Muscle of arm (tissue), 14 donors: ENCODE measurements at places on chromosomes 6 and 20.
A peak's percentile ranks its signal among the peaks of the same experiment; 100 is the strongest.

GRCh38 chr6:160305926-160306713 is 42.1 kb upstream of the SLC22A3 start:
- DNase-seq = no peak

DNA sequence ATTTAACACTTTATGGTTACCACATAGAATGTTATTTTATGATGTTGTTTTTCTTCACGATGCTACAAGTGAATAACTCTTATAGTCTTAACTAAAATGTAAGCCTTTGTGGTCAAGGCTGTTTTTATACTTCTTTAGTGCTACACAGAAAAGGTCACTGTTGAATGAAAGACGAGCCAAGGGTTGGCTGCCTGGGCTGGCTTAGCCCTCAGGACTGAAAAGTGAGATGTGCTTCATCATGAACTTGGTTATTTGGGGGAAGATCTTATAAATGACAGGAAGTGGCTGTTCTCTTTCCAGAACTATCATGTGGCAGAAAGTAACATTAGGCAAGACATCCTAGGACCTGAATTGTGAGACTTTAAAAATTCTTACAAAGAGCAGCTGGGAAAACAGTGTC is 404.0 kb downstream of the BTBD3 start:
- DNase-seq = no peak

GRCh38 chr6:125170376-125170775 is 16.8 kb downstream of the TPD52L1 start:
- no peak for DNase-seq

DNA sequence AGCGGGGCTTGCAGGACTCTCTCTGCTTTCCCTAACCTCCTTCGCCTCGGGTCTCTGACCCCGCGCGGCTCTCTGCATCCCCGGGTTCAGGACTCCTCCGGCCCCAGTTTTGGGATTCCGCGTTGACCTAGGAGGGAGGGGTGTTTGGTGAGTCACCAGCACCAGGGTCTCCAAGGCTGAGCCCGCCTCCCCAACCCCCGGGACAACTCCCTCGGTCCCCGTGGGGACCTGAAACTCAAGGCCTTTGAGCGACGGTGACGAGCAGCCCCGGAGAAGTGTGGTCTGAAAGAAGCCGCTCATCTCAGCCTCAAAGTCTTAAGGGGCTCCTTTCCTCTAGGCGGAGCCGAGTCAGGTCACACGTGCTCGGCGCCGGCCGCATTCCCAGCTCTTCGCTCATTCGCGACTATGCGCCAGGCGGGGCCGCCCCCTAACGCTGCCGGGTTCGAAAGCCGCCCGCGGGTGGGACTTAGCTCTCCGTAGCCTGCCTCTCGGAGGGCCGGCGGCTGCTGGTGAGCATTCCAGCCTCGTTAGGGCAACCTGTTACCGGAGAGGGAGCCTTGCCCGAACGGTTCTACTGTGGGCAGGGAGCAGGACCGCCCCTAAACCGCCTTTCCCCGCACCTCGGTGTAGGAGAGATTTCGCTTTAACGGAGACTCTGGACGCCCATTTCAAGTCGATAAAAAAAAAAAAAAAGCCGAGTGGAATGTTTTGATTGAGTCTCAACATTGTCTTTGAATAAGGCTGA is 3.0 kb upstream of the PRDM13 start:
- peak; percentile 45 for DNase-seq

- peak; percentile 15 for DNase-seq
Measured at GRCh38 chr6:32664827-32665362, 1.6 kb downstream of the HLA-DQB1 start.

DNA sequence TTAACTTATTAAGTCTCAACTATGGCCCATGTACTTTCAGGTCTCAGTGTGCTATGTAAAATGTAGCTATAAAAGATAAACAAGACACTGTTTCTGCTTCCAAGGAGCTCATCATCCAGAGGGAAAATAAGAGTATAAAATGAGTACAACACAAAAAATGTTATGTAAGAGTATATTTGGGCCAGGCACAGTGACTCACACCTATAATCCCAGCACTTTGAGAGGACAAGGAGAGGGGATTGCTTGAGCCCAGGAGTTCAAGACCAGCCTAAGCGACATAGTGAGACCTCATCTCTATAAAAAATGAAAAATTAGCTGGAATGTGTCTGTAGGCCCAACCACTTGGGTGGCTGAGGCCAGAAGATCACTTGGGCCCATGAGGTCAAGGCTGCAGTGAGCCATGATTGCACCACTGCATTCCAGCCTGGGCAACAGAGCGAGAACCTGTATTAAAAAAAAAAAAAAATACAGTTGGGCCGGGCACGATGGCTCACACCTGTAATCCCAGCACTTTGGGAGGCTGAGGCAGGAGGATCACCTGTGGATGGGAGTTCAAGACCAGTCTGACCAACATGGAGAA is 124.0 kb downstream of the EDN1 start:
- no peak for DNase-seq

GRCh38 chr6:53128842-53129241 is 19.8 kb downstream of the GCM1 start:
- DNase-seq = no peak

DNA sequence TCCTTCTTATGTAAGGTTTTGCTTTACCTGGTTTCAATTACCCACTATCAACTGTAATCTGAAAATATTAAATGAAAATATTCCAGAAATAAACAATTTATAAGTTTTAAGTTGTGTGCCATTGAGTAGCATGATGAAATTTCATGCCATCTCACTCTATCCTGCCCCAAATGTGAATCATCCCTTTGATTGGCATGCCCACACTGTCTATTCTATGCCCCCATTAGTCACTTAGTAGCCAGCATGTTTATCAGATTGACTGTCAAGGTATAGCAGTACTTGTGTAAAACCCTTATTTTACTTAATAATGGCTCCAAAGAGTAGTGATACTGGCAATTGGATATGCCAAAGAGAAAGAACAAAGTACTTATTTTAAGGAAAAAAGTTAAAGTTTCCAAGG is 403.8 kb downstream of the ADGRB3 start:
- DNase-seq = no peak
